ENCODE measurements at places on chromosomes 12 and 14. TPM values are rescaled to one million over a fixed set of nuclear protein-coding genes. Genes with fewer than 3 reads are reported as not detected.

Gene ADAM21
- 0.14 TPM for total RNA-seq

Gene AMN
- 2.0 TPM for total RNA-seq

Gene FAR2
- total RNA-seq, result 0.64 TPM

Gene GZMB
- not detected for total RNA-seq

Gene GZMH
- total RNA-seq, result not detected

Gene SPRYD3
- total RNA-seq, result 25.5 TPM

Gene ACSS3
- total RNA-seq, result under 0.01 TPM

Gene RNASE3
- total RNA-seq, result not detected

Gene ATL1
- total RNA-seq, result 0.36 TPM

Gene NFE2
- total RNA-seq, result not detected

Gene GLIPR1L1
- not detected for total RNA-seq

Gene CAPZA3
- not detected for total RNA-seq

Gene NEMP1
- total RNA-seq, result 11.6 TPM

Gene SPIC
- total RNA-seq, result not detected

Gene KCNMB4
- 0.68 TPM for total RNA-seq

Gene NYNRIN
- total RNA-seq, result 23.3 TPM

Gene RPS6KA5
- total RNA-seq, result 5.5 TPM

Gene MAP3K9
- total RNA-seq, result 12.6 TPM

Gene TAS2R9
- total RNA-seq, result 0.14 TPM

Gene EID3
- total RNA-seq, result 5.8 TPM

Gene IL23A
- total RNA-seq, result 0.34 TPM

Gene SOAT2
- total RNA-seq, result not detected

Gene TESPA1
- not detected for total RNA-seq

Gene NPAS3
- not detected for total RNA-seq

Gene CLEC4E
- total RNA-seq, result not detected

Gene NEUROD4
- not detected for total RNA-seq

Gene GPRC5D
- not detected for total RNA-seq

Data from nasal cavity respiratory epithelium epithelial cell of viscerocranial mucosa (primary cell).